ENCODE measurements at places on chromosomes 11 and 22.

DNA sequence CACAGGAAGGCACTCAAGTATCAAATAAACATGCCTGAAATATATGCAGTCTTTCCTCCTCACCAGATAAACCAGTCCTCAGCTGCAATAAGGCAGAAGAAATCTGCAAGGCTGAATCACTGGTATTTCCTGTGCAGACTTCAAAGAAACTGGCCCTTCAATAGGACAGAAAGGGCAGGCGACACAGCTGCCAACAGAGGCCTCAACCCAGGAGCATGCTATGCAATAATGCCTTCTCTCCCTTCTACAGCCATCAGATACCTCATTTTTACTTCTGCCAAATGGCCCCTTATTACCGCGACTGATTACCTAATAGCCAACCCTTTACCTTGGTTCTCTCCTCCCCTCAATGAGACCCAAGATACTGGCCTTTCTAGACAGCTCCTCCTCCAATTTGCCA lies 8.0 kb downstream of the NUMA1 start:
- no peak for DNase-seq

DNA sequence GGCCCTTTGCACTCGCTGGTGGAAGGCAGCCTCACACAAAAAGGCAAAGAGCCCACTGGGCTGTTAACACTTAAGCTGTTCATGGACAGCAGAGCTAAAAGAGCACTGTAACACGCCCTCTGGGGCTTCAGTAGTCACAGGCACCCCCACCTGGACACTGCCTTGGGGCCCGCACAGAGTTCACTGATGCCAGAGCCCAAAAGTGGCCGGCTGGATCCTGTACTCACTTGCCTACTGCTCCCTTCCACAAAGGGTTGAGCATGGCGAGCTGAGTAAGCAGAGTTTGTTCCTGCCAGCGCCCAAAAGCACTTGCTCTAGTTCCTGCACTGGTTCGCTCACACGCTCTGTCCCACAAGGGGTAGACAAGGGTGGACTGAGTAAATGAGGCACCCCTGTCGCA lies 78.8 kb downstream of the RELT start:
- no peak for DNase-seq

GRCh38 chr11:69213964-69214363 lies 58.2 kb downstream of the SMIM38 start:
- DNase-seq: no peak

GRCh38 chr11:81197396-81197795 lies 1536.3 kb downstream of the FAM181B start:
- DNase-seq: no peak

- no peak for DNase-seq
Observed at GRCh38 chr11:32890843-32891656, 1.6 kb upstream of the QSER1 start.

- DNase-seq: no peak
Observed at GRCh38 chr11:43578346-43579170, 102.0 kb upstream of the HSD17B12 start.

DNA sequence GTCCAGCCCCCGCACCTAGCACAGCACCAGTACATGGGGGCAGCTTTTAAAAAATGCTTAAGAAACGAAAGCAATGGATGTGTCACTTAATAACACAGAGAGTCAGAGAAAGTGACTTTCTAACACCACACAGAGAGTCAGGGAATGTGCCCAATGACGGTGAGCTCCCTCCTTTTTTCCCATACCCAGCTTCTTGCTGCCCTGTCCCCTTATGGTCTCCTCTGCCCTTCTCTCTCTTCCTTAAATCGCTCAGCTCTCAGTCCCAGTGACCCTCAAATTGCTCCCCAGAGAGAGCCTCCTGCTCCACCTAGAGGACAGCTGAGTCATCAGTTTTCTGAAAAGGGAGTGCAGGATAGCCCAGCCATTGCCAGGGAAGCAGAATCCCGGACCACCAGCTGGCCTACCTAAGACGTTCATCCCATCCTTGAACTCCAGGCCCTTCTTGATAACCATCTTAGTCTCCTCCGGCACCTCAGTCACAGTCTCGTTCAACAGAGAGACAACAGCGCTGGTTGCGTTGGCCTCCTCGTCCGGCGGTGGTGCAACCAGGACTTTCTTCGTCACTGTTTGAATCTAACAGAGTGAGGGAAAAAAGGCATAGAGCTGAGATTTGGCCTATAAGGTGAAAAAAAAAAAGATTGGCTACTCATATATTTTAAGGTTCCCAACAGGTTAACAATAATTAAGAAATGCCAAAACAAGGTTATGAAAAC lies 113.5 kb downstream of the SLC1A2 start:
- no peak for DNase-seq

DNA sequence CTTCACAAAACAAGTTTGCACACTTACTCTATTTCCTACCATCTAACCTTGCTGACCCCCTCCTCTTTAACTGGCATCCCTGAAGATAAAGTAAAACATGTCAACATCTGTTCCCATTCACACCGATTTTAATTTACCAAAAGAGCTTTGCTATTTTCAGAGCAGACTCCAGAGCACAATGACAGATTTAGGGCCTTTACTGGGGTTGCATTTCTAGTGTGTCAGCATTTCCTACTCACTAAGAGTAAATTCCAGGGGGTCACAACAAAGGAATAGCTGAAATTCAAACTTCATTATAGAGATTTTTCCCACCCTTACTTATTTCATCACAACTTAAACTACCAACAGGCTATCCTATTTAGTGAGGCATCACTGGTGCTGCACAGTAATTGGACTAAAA lies 60.8 kb downstream of the SOX6 start:
- no peak for DNase-seq

GRCh38 chr11:95703049-95703448 lies 86.5 kb downstream of the FAM76B start:
- DNase-seq: no peak

GRCh38 chr22:30225220-30225927 lies 21.2 kb downstream of the LIF start:
- no peak for DNase-seq

GRCh38 chr11:130295657-130296056 lies 19.1 kb downstream of the ZBTB44 start:
- DNase-seq: no peak

DNA sequence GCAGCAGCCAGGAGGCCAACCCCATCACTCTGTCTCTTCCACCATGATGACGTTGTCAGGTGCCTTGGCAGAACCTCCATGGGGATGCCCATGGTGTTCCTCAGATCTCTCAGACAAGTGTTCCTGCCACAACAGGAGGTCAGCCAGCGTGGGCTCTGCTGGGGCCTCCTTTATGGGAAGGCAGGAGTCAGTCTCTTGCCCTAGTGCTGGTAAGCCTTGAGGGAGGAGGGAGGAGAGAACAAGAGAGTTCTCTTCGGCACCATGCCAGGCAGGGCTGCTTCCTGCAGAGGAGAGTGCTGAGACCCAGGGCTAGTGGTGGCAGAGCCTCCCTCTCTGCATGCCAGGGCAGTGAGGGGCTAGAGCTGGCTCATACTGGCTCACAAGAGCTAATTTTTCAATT lies 32.5 kb downstream of the GNAZ start:
- no peak for DNase-seq

- DNase-seq: no peak
Observed at GRCh38 chr11:106456647-106457046, 379.2 kb downstream of the AASDHPPT start.

DNA sequence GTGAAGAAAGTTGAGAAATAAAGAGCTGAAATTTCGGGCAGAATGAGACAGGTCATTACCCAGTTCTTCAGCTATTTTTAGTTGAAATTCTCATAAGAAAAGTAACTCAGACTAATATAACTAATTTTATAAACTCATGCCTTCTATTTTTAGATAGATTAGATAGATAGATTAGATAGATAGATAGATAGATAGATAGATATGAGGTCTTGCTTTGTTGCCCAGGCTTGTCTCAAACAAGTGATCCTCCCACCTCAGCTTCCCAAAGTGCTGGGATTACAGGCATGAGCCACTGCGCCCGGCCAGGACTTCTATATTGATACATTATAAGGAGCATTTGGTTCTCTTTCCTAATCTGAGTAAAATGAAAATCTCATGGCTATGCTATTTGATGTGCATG lies 26.9 kb upstream of the OR8G1 start:
- DNase-seq: no peak

- DNase-seq: peak; percentile 13
Observed at GRCh38 chr11:134332189-134332631, 422 bp downstream of the GLB1L2 start.

DNA sequence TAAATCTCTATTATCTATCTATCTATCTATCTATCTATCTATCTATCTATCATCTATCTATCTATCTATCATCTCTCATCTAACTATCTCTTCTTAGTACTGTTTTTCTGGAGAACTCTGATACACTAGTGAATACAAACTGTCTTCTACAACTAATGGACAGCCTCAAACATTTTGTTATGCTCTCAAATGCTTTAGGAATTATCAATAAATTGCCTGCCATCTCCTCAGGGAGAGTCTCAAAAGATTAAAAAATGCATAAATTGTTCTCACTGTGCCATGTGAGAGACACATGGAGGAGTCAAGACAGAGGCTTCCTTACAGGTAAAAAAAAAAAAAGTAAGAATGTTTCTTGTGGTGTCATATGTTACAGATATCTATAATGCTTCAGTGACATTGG lies at the start of gene OR8K3:
OR8K3 (plus strand) TSS at position 301 of the 400 bp plus-strand sequence. CDS start 3,163 bp downstream, outside the sequence.
- DNase-seq: no peak

GRCh38 chr11:120863359-120863758 lies 160.5 kb upstream of the TBCEL start:
- DNase-seq: no peak

DNA sequence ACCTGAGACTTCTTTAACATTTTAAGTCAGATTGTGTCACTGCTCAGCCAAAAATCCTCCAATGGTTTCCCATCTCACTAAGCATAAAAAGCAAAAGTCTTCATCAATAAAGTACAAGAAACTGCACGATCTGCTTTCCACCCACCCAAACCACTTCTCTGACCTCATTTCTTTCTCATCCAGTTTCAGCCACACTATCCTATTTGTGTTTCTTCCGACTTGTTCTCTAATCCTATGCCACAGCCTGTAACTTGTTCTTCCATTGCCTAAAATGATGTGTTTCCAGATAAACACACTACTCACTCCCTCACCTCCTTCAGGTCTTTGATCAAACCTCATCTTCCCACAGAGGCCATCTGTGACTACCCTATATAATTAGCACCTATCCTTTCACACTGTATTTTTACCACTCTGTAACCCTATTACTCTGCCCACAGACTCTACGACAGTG lies 28.4 kb downstream of the ARHGAP32 start:
- DNase-seq: no peak

- DNase-seq: no peak
Observed at GRCh38 chr11:129018126-129018525, 75.5 kb upstream of the TP53AIP1 start.

GRCh38 chr11:123718063-123718462 lies 23.4 kb downstream of the ZNF202 start:
- no peak for DNase-seq

DNA sequence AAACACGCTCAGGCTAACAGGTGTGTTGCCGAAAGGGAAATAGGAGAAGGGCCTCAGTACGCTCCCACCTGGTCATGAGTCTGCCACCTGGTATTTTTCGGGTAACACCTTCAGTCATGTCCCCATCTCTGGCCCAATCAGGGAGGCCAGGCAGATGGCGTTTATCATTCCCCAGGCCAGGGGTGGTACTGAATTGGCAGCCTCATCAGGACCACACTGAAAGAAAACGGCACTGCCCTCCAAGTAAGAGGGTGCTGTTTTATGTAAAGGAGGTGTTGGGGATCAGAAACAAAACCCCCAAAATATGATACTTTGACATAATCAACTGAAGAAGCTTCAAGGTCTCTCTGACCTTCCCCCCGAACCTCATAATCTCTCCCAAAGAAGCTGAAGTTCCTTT lies 58.9 kb downstream of the RCN1 start:
- DNase-seq: no peak

GRCh38 chr11:690738-691633 lies 4.0 kb downstream of the DEAF1 start:
- no peak for DNase-seq

DNA sequence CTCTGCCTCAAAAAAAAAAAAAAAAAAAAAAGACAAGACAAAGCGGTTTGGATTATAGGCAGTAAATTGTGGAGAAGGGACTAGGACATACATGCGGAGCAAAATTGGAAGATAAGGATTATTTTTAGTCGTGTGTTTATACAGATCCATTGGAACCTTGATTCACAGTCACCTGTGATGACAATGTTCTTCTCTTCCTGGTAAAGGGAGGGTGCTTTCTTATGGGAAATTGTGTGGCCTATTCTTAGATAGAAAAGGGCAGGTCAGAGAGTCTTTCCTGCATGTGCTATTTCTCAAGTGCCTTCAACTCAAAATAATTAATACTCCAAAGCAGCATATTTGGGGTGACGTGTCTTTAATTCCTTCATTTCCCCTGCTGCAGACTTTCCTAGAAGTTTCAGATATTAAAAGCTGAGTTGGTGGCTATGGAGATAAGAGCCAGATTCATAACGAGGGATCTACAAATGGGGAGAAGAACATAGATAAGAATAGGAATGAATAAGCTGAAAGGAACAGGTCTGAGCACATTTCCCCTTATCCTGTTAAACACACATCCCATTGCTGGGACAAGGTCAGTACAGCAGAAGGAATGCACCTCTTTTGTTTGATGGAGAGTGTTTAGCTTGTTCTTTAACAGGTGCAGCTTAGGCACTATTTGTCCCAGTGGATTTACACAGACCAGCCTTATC lies 22.5 kb downstream of the GSTT2B start:
- no peak for DNase-seq

GRCh38 chr22:20025401-20026203 lies 4.7 kb downstream of the TANGO2 start:
- DNase-seq: no peak

DNA sequence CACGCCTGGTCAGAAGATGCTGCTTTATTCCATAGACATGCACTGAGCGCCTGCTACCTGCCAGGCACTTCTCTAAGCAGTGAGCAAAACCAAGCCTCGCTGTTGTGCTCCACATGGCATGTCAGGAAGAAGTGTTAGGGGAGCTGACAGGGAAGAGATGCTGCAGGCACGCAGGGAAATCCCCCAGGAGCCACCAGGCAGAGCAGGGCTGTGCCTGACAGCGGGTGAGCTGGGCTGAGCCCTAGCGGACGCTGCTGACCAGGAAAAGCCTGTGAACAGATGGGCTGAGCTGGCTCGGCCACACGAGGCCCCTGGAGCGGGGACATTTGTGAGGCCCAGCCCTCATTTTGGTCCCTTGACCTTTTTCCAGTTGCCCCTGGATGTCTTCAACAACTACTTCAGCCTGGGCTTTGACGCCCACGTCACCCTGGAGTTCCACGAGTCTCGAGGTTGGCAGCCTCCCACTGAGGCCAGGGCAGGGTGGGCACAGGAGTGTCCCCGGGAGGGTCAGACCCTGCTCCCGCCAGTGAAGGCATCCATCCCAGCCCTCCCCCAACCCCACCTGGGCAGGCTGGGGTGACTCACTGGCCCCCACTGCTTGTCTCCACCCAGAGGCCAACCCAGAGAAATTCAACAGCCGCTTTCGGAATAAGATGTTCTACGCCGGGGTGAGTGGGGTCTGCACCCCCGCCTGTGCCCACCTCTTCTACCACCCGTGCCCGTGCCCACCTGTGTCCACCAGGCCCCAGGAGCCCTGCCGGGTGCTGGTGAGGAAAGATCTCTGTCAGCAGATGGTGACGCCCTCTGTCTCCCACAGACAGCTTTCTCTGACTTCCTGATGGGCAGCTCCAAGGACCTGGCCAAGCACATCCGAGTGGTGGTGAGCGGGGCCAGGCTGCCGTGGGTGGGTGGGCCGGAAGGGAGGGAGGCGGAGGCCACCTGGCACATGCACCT lies 7.4 kb upstream of the MDK start:
- DNase-seq: no peak

GRCh38 chr22:27874185-27874584 lies 44.9 kb downstream of the PITPNB start:
- no peak for DNase-seq

GRCh38 chr11:612201-612960 lies 3.4 kb downstream of the IRF7 start:
- DNase-seq: no peak
